ENCODE measurements at places on chromosomes 3 and 15. TPM values are rescaled to one million over a fixed set of nuclear protein-coding genes. Genes with fewer than 3 reads are reported as not detected.

GRCh38 chr3:49165771-49166751 lies at the start of gene CCDC71:
Gene CCDC71, minus strand, starts transcription at chr3:49166331. Its CDS starts 2,123 bp downstream, at chr3:49164208.
- peak; percentile 91 for DNase-seq

GRCh38 chr3:47580481-47580880 lies 1.8 kb upstream of the CSPG5 start:
- DNase-seq, result no peak

GRCh38 chr3:9649791-9650521 lies 651 bp downstream of the MTMR14 start:
- DNase-seq, result no peak

- no peak for DNase-seq
These were observed 19.2 kb downstream of the P3H2 start for GRCh38 chr3:190101320-190102011.

DNA sequence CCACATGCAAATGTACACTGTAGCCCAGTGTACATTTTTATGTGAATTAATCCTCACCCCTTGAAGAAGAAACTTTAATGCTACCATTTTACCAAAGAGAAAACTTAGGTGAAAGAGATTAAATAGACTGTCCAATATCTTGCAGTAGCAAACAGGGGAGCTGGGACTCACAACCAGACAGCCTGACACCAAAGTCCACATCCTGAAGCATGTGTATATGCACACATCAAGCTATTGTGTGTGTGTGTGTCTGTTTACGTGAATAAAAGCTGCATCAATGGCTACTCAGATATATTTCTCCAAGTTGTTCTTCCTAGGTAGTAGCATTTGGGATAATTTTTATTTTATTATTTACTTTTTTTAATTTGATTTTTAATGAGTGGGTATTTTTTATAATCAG lies 6.7 kb downstream of the ANO10 start:
- DNase-seq, result no peak

- no peak for DNase-seq
These were observed 42.0 kb downstream of the WDR49 start for GRCh38 chr3:167611718-167612117.

GRCh38 chr3:152444029-152444641 lies 175.4 kb downstream of the MBNL1 start:
- DNase-seq, result no peak

GRCh38 chr3:31927811-31928210 lies 53.3 kb downstream of the OSBPL10 start:
- DNase-seq, result no peak

DNA sequence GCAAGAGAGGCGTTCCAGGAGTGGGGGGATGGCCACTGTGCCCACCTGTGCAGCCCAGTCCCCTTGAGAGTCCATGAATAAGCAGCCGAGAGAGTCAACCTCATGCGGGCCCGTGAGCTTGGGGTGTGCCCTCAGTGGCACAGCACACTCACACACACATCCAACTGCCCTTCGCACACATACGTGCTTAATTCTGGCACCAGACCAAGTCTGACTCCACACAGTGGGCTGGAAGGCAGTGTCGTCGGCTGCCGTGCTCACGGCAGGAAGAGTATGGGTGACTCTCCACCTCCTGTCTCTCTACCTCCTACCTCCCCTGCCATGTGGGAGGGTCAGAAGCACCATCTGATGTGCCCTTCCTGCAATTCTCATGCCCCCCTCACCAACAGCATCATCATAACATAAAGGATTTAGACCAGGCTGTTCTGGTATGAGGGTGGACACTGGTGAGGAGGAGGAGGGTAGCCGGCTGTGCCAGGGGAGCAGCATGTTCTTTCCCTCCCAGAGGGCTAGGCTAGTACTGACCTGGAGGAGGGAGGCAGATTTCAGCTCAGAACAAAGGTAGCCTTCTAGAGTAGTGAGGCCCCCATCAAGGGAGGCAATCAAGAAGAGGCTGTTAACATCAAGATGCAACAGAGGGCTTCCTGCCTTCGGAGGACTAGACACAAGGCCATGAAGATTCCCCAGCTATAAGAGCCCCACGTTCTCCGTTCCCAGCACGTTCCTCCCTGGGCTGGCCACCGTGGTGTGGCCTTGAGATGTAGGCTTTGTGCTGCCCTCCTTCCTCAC lies 5.3 kb upstream of the STRA6 start:
- peak; percentile 50 for DNase-seq

DNA sequence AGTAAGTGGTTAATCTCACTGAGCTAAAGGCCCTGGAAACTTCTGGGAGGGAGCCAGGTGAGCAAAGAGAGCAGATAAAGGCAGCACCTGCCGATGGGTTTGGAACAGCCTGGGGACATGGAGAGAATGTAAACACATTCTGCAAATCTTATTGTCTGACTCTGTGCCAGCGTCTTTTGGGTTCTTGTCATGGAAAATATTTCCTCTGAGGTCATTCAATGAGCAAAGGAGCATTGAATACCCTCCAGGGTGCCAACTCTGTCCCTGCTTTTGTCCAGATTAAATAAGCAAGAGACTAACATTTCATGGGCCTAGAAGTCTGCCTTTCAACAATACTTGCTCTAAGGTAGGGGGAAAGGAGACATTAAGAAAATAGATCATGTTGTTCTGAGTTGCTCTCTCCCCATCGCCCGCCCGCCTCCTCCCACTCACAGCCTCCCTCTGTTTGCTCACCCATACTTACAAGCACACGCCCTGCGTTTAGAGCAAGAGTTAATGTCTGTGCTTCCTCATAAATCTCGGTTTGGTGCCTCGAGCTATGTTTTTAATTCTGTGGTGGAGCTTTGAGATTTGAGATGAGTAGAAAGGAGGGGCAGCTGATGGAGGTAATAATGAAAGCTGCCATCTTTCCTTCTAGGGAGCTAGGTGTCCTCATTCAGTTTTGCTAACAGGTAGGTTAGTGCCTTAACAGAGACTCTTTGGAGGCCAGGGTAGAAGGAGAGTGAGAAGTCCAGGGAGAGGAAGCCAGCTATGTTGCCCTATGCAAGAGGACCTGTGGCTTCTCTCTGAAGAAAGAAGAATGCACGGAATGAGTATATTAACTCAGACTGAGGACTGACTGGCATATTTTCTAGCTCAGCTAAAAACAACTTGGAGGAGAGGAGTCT lies 132.9 kb downstream of the TPRG1 start:
- DNase-seq, result no peak

DNA sequence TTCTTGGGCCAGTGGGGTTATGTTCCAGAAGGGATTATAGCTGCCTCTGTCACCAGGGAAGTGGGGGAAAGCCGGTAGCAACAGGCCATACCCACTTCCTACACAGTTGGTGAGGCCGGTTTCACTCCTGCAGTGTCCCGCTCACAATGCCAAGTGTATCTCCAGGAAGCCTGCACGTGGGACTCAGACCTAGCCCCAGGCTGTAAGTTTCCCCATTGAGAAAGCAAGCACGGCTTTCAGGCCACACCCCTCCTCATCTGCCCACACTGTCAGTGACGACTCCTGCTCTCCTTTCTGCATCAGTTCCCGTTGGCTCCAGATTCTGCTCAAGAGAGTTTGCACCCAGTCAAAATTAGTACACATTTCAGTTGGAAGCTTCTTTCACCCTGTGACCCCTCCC lies 51.6 kb upstream of the CPOX start:
- DNase-seq, result no peak

DNA sequence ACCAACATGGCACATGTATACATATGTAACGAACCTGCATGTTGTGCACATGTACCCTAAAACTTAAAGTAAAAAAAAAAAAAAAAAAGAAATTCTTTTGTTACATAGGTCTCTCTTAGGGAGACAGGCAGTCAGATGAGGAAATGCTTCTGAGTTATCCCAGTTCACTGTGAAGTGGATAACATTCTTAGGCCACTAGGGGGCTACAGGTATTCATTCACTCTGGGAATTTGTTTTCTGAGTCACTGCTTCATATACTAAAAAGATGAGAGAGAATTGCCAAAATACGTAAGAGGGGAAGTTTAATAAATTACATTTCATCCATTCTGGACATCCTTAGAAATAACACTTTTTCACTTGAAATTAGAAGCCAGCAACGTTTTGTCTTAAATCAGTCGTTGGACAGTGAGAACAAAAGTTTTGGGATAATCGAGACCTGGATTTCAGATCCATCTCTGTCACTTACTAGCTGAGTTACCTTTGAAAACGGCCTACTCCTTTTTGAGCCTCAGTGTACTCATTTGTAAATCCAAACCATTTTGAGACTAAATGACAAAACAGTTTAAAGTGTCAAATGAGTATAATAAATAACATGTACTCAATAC lies 738.4 kb upstream of the ALCAM start:
- DNase-seq, result no peak

DNA sequence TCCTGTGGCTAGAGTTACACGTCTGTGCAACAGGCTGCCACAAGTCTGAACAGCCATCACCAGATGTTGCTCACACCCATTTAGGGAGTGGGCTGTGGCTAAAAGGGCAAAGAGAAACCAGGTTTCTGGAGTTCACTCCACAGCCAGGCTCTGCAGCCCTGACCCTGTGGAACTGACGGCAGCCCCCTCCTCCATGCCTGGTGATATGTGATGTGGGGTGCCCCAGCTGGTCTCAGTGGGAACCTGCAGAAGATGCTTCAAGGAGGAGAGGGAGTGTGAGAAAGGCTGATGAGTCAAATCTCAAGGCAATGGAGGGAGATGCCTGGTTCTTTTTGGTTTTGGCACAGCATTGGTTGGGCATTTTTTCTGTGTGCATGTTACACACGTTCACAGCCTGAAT lies 130.6 kb downstream of the TPRA1 start:
- DNase-seq, result no peak

GRCh38 chr15:27690290-27690689 lies 408.8 kb downstream of the OCA2 start:
- DNase-seq, result no peak

- DNase-seq, result no peak
These were observed 8.9 kb downstream of the DUSP7 start for GRCh38 chr3:52047295-52047960.

DNA sequence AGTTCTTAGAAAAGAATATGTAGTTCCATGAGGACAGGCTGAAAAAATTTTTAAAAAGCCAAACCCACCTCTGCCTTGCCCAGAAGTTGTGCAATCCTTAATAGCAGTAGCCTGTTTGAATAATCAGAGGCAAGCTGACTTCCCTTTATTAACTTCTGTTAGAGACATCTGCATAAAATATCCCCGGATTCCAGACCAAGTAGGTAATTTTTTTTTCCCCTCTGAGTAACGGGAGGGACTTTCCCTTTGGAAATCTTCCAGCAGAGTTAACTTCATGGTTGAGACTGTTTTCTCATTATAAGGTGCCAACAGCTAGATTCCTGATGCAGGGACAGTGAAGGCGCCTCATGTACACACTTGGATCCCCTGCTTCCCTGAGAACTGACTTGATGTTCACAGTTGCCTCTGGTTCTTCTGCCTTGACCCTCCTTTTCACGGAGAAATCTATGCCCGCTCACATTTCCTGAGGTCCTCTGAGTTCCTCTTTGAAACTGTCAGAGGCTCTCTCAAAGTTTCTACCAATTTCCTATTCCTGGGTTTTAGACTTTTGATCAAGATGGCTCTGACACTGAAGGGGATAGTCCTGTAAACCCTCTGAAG lies 227.6 kb upstream of the BHLHE40 start:
- no peak for DNase-seq

The MEIS2 gene
- total RNA-seq, result 45.4 TPM

The GRK7 gene
- not detected for total RNA-seq

The CD96 gene
- 0.35 TPM for total RNA-seq

The IL17RD gene
- 6.7 TPM for total RNA-seq

The IGSF11 gene
- total RNA-seq, result 3.1 TPM

The PLSCR5 gene
- total RNA-seq, result not detected

The ANKRD34C gene
- total RNA-seq, result 0.11 TPM

The ADAMTS17 gene
- 1.4 TPM for total RNA-seq

The C3orf80 gene
- total RNA-seq, result 0.22 TPM

The CPLX3 gene
- 2.8 TPM for total RNA-seq

Measured in Right ventricle myocardium inferior (tissue), 1 donor.